ENCODE measurements at places on chromosomes 3 and 15.

GRCh38 chr3:64384561-64384960, 159.3 kb upstream of the PRICKLE2 start:
- no peak for DNase-seq

GRCh38 chr3:48135552-48136495, 52.4 kb downstream of the CDC25A start:
- no peak for DNase-seq

DNA sequence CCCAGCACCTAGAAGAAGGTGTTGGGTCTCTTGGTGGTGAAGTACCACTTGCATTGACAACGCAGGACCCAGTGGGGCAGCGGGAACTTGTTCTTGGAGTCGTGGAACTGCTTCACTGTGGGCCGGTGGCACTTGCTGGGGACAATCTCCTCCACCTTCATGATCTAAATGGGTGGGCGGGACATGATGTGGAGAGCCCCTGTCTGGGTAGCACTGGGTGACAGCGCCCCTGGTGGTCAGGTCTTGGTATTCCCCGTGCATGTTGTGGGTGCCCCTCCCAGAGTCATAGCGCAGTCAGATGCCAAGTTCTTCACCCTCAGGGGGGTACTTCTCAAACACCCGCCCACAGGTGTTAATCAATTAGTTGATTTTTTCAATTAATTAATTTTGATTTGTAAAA, 60.2 kb downstream of the AGBL1 start:
- peak; percentile 10 for DNase-seq

GRCh38 chr3:81462921-81463320, 298.5 kb downstream of the GBE1 start:
- no peak for DNase-seq

GRCh38 chr15:38053776-38054175, 119.3 kb downstream of the TMCO5A start:
- no peak for DNase-seq

DNA sequence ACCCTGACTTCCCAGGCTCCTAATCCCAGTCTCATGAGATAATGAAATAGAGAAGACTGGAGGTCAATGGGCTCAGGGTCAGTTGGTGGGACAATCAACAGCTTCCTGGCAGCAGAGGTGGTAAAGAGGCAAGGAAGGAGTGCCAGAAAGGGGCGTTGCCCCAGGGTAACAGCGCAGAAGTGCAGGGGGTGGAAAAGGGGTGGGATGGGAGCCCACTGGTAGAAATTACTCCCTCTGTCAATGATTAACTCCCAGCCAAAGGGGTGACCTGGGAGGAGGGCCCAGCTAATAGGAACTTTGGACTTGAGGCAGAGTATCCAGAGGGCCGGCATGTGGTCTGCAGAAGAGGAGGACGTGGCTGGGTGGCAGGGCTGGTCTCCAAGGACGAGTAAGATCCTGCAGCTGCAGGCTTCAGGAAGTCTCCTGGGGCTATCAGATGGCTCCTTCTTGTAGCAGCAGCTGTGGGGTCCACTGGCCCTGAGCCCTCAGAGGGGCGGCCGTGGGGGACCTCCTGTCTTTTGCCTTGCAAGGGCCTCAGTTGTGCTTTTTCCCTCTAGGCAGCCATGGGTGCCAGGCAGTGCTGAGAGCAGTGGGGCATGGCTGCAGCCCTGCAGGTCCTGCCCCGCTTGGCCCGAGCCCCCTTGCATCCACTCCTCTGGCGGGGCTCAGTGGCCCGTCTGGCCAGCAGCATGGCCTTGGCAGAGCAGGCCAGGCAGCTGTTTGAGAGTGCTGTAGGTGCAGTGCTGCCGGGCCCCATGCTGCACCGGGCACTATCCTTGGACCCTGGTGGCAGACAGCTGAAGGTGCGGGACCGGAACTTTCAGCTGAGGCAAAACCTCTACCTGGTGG, 2.3 kb downstream of the GLYCTK start:
- no peak for DNase-seq
